ENCODE measurements at places on chromosomes 7 and 10.

DNA sequence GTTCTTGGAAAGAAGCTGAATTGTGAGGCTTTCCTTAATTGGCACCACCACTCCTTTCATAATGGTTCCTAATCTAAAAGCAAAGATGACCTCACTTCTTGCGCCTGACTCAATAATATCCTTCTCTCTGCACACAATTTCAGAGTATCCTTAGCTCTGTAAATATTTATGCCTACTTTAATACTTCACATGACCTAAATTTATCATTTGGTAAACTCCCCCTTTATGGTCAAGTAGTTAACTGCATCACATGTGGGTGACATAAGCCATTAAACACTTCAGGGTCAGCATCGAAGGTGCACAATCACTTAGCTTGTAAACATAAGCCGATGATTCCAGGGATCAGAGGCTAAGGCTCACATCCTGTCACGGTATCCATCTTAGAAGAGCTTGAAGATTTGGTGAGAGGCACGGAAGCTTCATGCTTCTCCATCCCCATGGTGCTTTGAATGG, 7.3 kb upstream of the RHOBTB1 start:
- no peak for DNase-seq

GRCh38 chr7:116249969-116250553, 39.7 kb downstream of the TES start:
- DNase-seq, result no peak

GRCh38 chr10:44805466-44806210, 105.5 kb upstream of the TMEM72 start:
- no peak for DNase-seq

GRCh38 chr10:56346845-56347415, 14.1 kb downstream of the ZWINT start:
- DNase-seq, result no peak

GRCh38 chr10:64798297-64798696, 1277.1 kb downstream of the REEP3 start:
- no peak for DNase-seq

DNA sequence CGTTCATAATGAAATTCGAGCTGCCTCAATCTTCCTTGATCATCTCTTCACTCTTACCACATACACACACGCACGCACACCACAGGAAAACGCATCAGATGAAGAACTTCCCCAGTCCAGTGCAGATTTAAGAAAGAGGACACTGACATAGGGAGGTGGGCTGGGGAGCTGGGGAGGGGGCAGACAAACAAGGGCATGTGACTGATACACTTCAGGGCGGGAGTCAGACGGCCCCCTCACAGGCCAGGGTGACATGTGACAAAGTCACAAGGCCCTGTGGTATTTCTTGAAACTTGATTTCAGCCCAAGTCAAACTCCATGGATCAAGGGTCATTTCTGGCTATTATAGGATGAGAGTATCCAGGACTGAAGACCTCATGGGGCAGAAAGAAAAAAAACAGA, 82.6 kb downstream of the KCNMA1 start:
- DNase-seq, result no peak

- peak; percentile 66 for DNase-seq
Observed at GRCh38 chr7:98418636-98419315, 17.9 kb upstream of the BAIAP2L1 start.

- DNase-seq, result no peak
Observed at GRCh38 chr7:93014410-93014809, 103.4 kb downstream of the SAMD9 start.

GRCh38 chr10:76942628-76943416, 694.8 kb downstream of the KCNMA1 start:
- DNase-seq, result no peak

DNA sequence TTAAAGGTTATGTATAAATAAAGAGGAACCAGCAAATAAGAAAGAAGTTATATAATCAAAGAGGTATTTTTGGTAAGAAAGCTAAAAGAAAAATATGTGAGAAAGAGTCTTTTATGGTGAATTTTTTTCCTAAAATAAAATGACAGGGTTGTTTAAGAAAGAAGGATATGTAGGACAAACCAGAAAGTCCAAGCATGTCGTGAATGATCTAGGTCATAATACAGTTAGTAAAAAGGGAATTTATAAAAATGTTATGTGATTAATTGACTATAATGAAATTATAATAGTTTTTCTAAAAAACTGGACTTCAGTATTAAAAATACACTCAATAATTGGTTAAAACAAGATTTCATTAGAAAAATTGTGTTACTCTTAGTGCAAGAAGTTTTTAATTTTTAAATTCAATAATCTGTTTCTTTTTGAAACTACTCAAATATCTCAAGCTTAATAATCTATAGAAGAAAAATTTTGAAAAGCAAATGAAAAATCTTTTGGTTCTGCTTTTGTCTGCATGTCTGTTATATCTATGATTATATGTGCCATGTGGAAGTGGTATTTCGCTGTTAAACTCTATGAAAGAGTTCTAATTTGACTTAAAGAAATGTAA, 23.3 kb downstream of the AVL9 start:
- DNase-seq, result no peak

DNA sequence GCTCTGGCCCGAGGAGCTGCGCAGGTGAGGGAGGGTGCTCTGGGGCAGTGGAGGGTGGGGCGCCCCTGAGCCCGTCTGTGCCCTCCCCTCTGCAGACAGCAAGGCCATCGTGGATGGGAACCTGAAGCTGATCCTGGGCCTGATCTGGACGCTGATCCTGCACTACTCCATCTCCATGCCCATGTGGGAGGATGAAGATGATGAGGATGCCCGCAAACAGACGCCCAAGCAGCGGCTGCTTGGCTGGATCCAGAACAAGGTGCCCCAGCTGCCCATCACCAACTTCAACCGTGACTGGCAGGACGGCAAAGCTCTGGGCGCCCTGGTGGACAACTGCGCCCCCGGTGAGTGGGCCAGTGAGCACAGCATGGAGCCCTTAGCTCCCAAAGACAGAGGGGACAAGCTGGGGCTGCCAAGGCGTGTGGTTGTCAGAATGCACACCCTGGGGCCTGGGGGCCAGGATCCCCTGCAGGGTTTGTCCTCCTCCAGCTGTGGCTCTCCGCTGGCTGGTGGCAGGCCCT, 5.1 kb downstream of the FLNC start:
- DNase-seq, result no peak

- no peak for DNase-seq
Observed at GRCh38 chr10:30749385-30749784, 119.8 kb upstream of the LYZL2 start.

Measured in liver (tissue), 10 donors.